ENCODE measurements at places on chromosomes 2 and 18. TPM values are rescaled to one million over a fixed set of nuclear protein-coding genes. Genes with fewer than 3 reads are reported as not detected.
A peak's percentile ranks its signal among the peaks of the same experiment; 100 is the strongest.

DNA sequence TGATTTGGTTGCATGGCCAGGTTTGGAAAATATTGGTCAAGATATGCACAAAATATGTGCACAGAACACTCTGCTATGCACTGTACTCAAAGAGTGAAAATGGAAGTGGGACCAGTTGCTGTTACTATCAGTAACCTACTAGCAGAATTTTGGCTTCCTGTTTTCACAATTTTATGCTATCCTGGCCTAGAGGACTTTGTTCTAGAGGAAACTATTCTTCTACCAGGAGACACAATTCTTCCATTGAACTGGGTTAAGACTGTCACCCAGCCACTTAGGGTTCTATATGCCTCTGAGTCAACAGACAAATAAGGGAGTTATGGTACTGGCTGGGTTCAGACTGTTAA, 431.4 kb upstream of the DCC start:
- H3K4me1 ChIP-seq: no peaks in the 10 kb centered on the region
- no peak for DNase-seq
- H3K36me3 ChIP-seq: no peaks in the 10 kb centered on the region
- no peak overlapping the region for H3K27ac ChIP-seq
- H3K4me3 ChIP-seq: no peak overlapping the region
- no peaks in the 10 kb centered on the region for H3K27me3 ChIP-seq

- H3K36me3 ChIP-seq: no peaks in the 10 kb centered on the region
- H3K4me3 ChIP-seq: no peak overlapping the region
- H3K4me1 ChIP-seq: peaks cover 27% of the 10 kb centered on the region
- H3K27ac ChIP-seq: no peak overlapping the region
Observed at GRCh38 chr18:336713-337112, 68.9 kb upstream of the THOC1 start.

DNA sequence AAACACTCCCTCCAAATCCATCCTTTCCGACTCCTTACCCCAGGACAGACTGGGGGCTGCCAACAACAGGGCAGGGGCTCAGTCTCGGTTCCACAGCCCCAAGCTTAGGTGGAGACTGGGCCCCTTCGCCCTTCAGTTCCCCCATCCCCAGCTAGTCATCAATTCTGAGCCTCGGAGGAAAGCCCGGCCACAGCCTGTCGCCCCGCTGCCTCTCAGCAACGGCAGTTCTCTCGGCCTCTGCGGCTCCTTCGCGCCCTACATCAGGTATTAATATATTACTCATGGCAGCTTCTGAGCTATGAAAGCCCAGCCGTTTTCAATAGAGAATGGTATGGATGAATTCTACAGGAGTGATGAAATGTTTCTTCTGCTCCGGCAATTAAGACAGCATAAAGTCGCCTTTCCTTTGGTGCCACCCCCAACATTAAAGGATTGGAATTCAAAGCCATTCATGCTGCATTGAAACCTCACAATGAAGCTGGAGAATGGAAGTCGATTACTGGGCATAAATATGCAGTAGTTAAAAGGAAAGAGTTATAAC, 2.8 kb downstream of the HDAC4 start:
- H3K4me1 ChIP-seq: peaks cover 20% of the 10 kb centered on the region
- no peak overlapping the region for H3K27ac ChIP-seq
- no peak for DNase-seq

- no peak for DNase-seq
Observed at GRCh38 chr2:143514413-143514812, 385.2 kb downstream of the ARHGAP15 start.

Gene TTLL4
- total RNA-seq: 10.8 TPM

DNA sequence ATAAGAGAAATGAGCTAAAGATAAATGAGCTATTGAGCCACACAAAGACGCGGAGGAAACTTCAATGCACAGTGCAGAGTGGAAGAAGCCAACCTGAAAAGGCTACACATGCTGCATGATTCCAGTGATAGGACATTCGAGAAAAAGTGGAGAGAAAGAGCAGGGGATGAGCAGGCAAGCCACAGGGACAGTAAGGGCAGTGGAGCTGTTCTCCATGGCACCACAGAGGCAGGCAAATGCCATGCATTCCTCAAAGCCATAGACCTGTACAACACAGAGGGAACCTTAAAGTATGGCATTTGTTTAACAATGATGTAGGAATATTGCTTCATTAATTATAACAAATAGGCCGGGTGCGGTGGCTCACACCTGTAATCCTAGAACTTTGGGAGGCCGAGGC, 36.5 kb upstream of the ZNF236 start:
- no peak overlapping the region for H3K4me3 ChIP-seq
- no peaks in the 10 kb centered on the region for H3K4me1 ChIP-seq
- H3K27ac ChIP-seq: no peak overlapping the region

Gene GPR55
- total RNA-seq: 0.29 TPM

DNA sequence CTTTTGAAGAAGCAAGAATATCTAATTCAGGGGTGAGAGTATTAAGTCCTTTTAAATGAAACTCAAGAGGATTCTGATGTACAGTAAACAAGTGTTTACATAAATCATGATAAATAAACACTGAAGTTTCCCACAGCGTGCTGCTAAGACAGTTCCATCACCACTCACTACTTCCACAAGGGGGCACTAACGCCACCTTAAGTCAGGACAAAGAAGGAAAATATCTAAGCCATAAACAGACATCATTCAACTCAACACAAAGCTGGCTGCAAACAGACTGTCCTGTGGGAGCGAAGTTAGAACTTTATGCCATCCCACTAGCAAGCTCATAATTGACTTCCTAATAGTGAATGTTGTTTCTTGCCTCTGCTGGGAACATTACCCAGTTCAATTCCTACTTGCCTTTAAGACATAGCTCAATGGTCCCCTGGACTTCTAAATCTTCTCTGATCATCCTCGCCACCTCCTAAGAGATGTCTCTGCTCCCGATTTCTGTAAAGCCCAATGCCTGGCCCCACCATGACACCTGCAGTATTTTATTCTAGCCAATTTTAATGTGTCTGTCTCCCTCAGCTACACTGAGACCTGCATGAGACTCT, 36.5 kb downstream of the MRPL44 start:
- H3K27me3 ChIP-seq: no peaks in the 10 kb centered on the region
- no peak overlapping the region for H3K4me3 ChIP-seq
- DNase-seq: peak; percentile 33
- H3K4me1 ChIP-seq: no peaks in the 10 kb centered on the region

- no peak overlapping the region for H3K4me3 ChIP-seq
- DNase-seq: no peak
- H3K27ac ChIP-seq: no peak overlapping the region
- peaks cover 25% of the 10 kb centered on the region for H3K36me3 ChIP-seq
- H3K27me3 ChIP-seq: no peaks in the 10 kb centered on the region
Observed at GRCh38 chr2:33219114-33219513, 257.3 kb upstream of the RASGRP3 start.

- H3K27me3 ChIP-seq: no peaks in the 10 kb centered on the region
- no peak overlapping the region for H3K27ac ChIP-seq
- DNase-seq: no peak
- no peak overlapping the region for H3K4me3 ChIP-seq
Observed at GRCh38 chr2:62817995-62818713, 112.6 kb downstream of the EHBP1 start.

Gene RNF125
- 2.4 TPM for total RNA-seq

Gene DAPL1
- not detected for total RNA-seq

GRCh38 chr2:205700331-205701132, 18.2 kb downstream of the NRP2 start:
- H3K4me3 ChIP-seq: no peak overlapping the region
- H3K36me3 ChIP-seq: no peaks in the 10 kb centered on the region
- H3K4me1 ChIP-seq: peaks cover 84% of the 10 kb centered on the region
- H3K27me3 ChIP-seq: no peaks in the 10 kb centered on the region
- no peak for DNase-seq
- peak overlapping the region; percentile 50 for H3K27ac ChIP-seq

Gene GPC1
- 261 TPM for total RNA-seq
